ENCODE measurements at places on chromosomes 6 and 20.
A peak's percentile ranks its signal among the peaks of the same experiment; 100 is the strongest.

DNA sequence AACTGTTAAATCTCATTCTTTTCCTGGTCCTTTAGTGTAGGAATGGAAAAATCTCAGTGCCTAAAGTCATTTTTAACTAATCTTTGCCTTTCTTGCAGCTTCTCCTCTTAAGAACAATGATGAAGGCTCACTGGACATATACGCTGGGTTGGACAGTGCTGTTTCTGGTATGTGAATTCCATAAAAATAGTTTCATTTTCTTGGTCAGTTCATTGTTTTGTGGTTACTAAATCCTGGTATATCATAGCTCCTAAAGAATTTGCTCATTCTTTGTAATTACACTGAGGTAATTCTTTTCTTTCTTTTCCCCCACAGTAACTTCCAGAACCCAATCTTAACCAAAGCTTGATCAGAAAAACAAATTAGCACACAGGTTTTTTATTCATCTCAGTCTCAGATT is 23.4 kb downstream of the CASP8AP2 start:
- DNase-seq: no peak

DNA sequence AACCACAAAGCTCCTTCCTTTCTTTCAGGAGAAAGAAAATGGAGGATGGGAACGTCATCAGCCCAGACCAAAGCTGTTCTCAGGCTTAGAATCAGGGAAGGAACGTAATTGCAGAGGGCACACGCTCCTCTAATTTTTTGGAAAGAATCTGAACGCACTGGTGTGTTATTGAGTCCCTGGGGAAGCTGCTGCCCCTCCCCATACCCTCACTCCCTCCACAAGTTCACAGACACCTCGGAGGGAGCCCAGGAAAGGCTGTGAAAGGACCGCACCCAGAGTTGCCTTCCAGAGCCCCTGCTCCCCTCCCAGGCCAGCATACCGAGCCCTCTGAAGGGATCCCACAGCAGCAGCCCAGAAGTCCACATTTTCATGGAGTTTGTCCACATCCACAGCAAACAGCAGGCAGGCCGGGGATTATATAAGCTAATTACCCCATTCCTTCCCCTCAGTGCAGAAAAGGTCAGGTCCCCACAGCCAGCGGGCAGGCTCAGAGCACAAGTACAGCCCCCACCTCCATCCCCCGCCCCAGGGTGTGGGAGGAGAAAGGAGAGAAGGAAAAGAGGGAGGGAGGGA is 53.7 kb downstream of the ANKRD60 start:
- no peak for DNase-seq

GRCh38 chr20:64246616-64247306 is 8.8 kb upstream of the PCMTD2 start:
- no peak for DNase-seq

DNA sequence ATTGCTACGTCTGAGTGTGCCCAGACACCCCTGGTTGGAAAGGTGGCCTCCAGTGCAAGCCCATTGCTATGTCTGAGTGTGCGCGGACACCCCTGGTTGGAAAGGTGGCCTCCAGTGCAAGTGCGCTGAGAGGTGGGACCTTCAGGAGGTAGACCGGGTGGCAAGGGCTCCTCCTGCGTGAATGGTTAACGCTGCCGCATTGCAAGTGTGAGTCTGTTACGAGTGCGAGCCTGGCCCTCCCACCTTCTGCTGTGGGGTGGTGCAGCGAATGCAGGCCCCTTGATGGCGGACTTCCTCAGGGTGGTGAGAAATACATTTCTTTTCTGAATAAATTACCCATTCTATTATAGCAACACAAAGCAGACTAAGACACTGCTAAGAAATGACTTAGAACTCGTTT is 208.8 kb downstream of the DLL1 start:
- no peak for DNase-seq

GRCh38 chr6:33995309-33996119 is 150.4 kb downstream of the GRM4 start:
- DNase-seq: peak; percentile 23

- no peak for DNase-seq
These were observed 410.7 kb upstream of the SULF2 start for GRCh38 chr20:48196001-48196400.

GRCh38 chr6:100614933-100615332 is 150.2 kb upstream of the SIM1 start:
- no peak for DNase-seq

GRCh38 chr20:22308934-22309333 is 275.4 kb downstream of the FOXA2 start:
- DNase-seq: no peak

- DNase-seq: peak; percentile 39
These were observed 30.2 kb upstream of the IL17A start for GRCh38 chr6:52155791-52156576.

DNA sequence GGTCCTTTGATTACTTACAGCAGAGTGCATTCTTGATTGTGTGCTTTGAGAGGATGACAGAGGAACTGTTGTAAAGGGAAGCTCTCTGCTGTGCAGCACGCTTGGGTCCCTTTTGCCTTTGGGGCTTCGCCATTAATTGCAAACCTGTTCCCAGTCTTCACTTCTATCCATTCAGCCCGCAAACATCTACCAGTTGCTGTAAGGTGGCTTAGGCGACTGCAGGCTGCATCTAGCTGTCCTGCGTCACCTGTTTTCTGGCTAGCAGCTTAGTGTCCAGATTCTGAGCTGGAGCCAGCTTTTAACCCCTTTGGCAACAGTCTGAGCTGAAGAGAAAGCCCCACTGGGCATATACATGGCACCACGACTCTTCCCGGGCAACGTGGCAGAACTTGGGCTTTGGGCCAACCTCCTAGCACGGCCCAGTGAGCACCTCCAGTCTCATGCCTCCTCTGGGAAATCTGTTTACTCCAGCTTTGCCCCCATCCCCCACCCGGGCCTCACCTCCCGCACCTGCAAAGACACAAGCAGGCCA is 2.5 kb upstream of the FASTKD5 start:
- peak; percentile 94 for DNase-seq

- no peak for DNase-seq
These were observed 17.1 kb upstream of the TINAG start for GRCh38 chr6:54291146-54291545.

DNA sequence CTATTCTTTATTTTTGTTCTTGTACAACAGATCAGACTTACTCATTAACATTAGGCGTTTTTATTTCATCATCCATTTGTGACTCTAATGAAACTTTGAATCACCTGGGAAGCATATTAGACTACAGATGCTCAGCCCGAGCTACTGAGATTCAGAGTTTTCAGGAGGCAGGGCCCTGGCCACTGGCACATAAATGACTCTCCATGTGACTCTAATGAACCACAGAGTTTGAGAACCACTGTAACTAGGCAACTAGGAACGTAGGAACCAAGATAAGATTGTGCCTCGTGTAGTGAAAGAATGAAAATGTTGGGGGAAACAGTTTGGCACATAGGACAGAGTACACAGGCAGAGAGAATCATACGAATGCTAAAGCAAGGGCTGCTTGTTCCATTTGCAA is 405.9 kb upstream of the BTBD3 start:
- no peak for DNase-seq

GRCh38 chr6:67362976-67363375 is 1272.1 kb upstream of the ADGRB3 start:
- no peak for DNase-seq

- DNase-seq: no peak
These were observed 220.7 kb downstream of the CDC5L start for GRCh38 chr6:44608175-44608574.

- DNase-seq: no peak
These were observed 801.0 kb upstream of the CITED2 start for GRCh38 chr6:140175486-140175885.

DNA sequence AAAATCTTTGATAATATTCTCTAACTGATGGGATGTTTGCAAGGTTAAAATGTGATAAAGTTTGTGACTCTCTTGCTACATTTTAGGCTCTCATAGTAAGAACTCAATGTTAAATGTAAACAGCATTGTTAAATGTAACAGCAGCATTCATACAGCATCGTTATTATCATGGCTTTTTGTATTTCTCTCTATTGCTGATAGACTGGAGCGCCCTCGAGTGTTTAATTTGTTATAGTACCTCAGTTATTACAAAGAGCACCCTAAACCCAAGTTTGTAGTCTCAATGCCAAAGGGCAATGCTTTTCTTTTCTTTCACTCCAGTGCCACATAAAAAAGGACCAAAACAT is 14.9 kb upstream of the TTPAL start:
- DNase-seq: peak; percentile 30

GRCh38 chr6:85551264-85551663 is 42.4 kb downstream of the SNX14 start:
- DNase-seq: no peak

DNA sequence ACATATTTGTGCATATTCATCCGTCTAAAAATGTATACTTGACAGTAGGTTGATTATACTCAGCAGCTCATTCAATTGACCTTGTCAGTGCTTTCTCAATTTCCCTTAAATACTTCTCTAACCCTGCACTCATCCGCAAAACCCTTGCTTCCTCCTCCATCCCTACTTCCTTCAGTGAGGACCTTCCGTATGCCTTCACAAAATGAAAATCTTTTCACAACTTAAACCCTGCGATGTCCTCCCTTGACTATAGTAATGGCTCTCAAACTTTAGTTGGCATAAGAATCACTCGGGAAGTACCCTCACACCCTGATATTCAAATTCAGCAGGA is 5.2 kb downstream of the MBOAT1 start:
- no peak for DNase-seq

DNA sequence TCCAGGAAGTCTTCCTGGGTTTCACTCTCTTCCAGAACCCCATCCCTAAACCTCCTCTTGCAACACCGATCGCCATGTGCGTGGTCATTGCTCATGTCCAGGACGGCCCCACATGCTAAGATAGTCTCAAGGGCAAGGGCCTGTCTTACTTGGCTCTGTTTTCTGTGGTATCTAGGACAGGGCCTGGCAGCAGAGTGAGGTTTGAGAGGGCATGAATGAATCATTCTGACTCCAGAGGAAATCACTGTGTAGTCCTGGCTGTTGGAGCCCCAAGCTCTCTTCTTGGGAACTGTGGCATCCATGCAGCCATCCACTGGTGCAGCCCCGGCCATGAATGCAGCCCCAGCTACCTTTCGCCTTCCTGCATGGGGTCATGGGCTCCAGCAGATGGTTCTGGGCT is 12.4 kb downstream of the SIRPA start:
- DNase-seq: no peak

- DNase-seq: no peak
These were observed 36.0 kb downstream of the REV3L start for GRCh38 chr6:111447051-111447450.

DNA sequence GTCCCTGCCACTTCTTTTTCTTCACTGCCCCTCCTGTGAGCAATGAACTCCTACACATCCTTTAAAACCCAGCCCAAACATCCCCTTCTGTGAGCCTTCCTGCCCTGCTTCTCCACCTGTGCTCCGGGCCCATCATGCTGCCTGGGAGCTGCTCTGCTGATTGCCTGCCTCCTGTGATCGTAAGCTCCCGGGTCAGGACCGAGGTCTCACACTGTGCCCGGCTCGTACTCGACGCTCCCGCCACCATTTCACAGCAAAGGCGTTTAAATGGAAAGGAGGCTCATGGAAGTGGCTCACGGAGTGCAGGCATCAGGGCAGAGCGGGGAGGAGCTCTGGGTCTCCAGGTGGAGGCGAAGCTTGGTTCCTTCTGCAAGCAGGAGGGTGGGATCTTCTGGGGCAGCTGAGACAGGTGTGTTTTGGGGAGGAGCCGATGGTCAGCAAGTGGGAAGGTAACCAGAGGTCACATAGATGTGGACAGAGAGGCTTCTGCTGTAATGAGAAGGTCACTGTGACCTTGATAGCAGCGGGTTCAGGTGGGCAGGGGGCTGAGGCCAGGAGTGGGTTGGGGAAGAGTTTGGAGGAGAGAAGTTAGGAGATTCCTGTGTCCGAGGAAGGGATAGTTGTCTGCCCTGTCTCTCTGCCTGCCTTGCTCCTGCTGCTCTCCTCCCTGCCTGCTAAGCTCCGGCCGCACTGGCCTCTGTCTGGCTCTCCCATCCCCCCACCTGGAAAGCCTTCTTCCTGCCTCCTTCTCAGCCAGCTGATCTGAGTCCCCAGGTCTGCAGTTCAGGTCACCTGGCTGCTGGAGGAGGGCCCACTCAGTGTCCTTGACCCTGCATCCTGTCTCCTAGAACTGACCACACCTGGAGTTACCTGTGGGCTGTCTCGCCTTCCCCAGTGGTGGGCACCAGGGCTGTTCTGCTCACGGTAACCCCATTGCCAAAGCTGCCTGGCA is 52.7 kb upstream of the FRMD1 start:
- peak; percentile 46 for DNase-seq

GRCh38 chr6:68778356-68779020 is 143.4 kb downstream of the ADGRB3 start:
- peak; percentile 54 for DNase-seq

DNA sequence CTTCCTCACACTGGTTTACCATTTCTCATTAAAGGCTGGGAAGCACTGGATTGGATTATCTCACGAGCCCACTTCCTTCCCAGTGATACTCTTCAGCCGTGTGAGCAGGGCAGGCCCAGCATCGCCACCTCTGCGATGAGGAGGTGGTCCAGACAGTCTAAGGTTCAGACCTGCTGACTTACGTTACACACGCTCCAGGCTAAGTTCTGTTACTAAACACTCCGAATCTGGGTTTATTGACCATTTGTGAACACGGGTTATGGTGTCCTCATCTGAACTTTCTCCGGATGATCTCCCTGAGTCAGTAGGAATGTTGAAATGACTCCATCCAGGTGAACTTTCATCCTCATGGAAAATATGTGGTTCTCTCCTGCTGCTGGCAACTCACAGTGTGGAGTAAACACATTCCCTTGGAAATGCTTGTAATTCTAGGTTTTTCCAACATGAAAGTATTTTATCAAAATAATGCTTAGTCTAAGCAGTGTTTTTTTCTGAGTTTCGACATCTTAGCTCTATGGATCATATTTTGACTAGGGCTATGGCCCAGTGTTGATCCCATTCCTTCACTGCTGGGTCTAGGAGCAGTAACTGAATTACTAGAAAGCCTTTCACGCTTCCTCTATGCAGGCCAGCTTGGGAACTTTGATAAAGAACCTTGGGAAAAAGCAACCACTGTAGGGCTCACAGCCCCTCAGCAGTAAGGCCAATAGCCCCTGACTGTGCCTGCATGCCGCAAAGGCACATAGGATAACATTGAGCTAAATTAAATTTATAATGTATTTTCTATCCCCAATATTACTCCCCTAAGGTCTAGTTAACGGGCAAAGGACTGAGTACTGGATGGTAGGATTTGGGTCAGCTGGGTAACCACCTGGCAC is 37.7 kb upstream of the PXDC1 start:
- no peak for DNase-seq

- no peak for DNase-seq
These were observed 52.0 kb downstream of the JPH2 start for GRCh38 chr20:44135012-44135412.

DNA sequence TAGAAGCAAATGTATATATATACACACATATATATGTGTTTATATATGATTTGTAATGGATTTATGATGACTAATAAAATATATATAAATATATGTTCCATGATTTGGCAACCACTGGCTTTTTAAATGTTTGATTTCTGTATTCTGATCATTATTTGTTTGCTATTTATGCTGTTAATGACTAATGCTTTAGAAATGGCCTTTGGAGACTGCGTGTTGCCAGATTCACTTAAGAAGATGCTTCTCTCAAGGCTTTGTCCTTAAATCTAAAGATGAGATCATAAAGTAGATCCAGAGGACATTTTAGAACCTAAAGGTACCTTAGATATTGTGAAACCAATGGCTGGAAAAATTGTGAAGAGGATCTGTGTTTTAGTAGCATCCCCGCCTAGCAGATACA is 116.0 kb upstream of the SUPT3H start:
- no peak for DNase-seq

GRCh38 chr6:41659935-41660334 is 21.7 kb downstream of the MDFI start:
- DNase-seq: no peak

All from NCI-H510A treated with DMSO at 0.1 percent for 48 hours (cell line).